ENCODE measurements at places on chromosomes 16 and 17.

- DNase-seq = no peak
These were observed 224.0 kb upstream of the TNRC6C start for GRCh38 chr17:77734371-77735080.

DNA sequence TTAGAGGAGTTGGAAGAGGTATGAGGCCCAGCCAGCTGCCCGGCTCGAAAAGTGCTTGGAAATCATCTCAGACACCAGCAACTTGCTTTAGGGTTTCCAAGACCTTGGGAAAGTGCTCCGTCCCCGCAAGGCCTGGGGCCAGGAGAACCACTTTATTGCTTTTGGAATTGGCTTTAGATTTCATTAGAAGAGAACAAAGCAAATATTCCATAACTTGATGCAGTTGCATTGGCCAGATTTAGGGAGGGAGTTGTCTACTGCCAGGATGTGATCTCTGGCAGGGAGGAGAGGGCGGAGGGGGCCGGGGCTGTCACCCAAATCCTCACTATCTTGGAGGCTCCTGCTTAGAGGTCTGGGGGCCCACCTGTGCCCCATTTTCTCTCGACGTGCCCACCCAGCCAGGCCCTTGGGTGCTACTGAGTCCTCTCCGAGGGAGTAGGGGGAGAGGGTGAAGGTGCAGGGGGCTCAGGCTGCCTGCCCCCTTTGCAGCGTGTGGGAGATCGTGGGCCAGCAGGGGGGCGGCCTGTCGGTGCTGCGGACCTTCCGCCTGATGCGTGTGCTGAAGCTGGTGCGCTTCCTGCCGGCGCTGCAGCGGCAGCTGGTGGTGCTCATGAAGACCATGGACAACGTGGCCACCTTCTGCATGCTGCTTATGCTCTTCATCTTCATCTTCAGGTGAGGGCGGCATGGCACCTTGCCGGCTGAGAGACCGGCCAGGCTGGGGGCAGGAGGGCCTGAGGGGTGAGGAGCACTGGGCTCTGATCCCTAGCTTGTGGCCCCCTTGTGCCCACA is 30.6 kb downstream of the CACNA1G start:
- DNase-seq = no peak

DNA sequence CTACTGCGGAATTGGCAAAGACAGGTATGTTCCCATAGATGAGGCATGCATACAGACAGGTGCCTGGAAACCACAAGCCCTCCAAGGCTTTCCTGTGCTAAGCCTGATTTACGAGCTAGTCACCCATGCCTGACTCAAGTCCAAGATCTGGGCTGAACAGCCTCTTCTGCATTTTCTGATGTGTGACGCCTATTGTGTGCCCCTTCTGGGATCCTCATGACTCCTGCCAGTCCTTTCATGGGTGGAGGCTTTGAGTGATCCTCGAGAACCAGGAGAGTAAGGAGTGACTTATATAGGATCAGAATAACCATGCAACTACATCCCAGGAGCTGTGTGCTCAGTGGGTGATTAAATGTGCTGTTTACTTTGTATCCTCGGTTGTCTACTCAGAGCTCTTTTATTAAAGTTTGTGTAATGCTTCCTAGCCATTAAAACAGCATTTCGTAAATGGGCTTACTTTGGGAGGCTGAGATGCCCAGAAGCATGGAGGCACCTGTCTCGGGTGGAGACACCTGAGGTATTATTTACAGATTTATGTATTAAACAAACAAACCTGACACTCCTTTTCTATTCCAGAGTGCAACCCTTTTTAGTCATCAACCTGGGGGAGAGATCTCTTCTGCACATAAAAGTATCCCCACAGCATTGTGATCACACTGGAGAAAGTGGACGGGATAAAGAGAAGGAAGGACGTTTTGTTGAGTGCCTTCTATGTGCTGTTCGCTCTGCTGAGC is 373.0 kb upstream of the DYNLRB2 start:
- no peak for DNase-seq

GRCh38 chr17:41054025-41054424 is 1.0 kb downstream of the KRTAP2-2 start:
- DNase-seq = no peak

- no peak for DNase-seq
These were observed 699 bp upstream of the PVALEF start for GRCh38 chr17:81164371-81165245.

Data from cortex of kidney (tissue), 1 donor.